ENCODE measurements at places on chromosomes 3 and 15. TPM values are rescaled to one million over a fixed set of nuclear protein-coding genes. Genes with fewer than 3 reads are reported as not detected.

- DNase-seq = no peak
Observed at GRCh38 chr15:90322538-90322937, 29.5 kb upstream of the ZNF774 start.

- no peak for DNase-seq
Observed at GRCh38 chr3:141021261-141021660, 29.9 kb upstream of the SPSB4 start.

GRCh38 chr3:61253756-61254155, 2.5 kb upstream of the FHIT start:
- DNase-seq = no peak

DNA sequence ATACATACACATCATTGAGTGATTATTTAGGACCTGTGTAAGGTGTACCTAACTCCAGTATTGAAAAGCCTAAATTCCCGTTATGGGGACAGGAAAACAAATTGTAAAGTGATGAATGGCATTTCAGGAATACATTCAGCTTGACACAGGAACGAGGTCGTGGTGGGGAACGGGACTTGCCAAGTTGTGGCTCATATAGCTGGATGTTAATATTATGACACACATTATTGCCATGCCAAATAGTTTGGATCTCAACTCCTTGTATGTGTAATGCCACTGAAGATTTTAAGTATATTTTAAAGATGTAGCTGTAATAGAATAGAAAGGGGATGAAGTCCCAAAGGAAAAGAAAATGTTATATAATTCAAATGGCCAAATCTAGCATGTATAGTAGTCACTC, 227.2 kb upstream of the GOLIM4 start:
- DNase-seq = no peak

- DNase-seq = no peak
Observed at GRCh38 chr15:65773386-65774111, 18.5 kb downstream of the DENND4A start.

GRCh38 chr3:124094496-124094895, 102.6 kb upstream of the ROPN1 start:
- DNase-seq = no peak

DNA sequence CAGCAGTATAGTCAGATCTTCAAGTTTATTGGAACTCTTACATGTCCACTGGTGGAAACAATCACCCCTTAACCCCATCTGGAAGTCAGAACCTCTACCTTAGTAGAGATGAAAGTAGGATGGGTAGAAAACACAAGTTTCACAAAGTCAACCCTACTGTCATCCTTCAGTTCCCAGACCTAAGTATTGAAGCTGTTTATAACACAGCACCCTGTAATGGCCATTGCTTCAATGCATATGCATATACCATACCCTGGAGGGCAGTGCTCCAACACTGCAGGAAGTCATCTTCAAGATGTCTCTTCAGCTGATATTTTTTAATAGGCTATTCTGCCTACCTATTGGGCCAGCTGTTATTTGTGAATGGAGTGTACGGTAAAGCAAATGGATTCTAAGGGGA, 241.3 kb downstream of the UBE2E2 start:
- DNase-seq = no peak

DNA sequence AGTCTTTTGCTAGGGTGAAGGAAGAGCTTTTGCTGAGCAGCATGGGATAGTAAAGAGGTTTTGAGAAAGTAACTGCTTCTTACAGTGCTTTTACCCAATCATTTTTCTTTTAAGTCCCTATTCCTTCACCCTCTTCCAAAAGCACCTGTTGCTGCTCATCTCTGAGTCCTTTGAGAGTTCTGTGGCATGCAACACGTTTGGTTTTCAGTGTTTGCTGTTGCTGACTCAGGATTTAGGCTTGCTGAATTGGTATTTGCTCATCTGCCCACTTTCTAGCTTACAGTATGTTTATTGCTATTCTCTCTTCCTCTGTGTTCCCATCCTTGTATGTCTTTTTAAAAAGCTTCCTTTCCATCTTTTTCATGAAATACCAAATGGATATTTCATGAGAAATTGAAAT, 55.9 kb upstream of the THRB start:
- no peak for DNase-seq

DNA sequence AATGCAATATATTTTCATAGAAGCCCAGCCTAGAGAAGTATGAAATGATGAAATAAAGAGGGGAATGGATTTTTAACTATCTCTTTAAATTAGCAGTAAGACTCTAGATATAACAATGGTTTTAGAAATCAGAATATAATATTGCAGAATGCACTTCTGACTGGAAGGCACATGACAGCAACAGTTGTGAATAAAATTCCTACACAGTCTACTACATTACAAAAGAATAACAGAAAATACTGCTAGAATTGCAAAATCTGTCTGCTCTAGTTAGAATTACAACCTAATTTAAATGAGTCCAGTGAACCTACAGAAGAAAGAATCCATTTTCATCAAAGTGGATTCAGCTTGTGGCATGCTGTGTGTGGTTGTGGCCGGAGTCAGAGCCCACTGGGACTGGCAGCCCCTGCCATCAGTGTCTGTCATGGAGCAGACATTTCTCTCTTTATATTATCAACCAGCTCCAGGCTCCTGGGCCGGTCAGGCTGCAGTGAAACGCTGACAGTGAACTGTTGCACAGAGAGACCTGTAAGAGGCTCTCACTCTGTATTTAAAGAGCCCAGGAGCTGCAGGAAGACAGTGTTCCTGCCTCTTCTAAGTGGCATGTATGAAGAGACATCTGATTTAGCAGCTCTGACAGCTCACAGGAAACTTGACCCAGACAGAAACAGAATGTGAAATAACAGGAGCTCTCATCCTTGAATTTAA, 1523.8 kb upstream of the CADM2 start:
- no peak for DNase-seq

GRCh38 chr3:170346481-170347392, 10.8 kb upstream of the SKIL start:
- no peak for DNase-seq

DNA sequence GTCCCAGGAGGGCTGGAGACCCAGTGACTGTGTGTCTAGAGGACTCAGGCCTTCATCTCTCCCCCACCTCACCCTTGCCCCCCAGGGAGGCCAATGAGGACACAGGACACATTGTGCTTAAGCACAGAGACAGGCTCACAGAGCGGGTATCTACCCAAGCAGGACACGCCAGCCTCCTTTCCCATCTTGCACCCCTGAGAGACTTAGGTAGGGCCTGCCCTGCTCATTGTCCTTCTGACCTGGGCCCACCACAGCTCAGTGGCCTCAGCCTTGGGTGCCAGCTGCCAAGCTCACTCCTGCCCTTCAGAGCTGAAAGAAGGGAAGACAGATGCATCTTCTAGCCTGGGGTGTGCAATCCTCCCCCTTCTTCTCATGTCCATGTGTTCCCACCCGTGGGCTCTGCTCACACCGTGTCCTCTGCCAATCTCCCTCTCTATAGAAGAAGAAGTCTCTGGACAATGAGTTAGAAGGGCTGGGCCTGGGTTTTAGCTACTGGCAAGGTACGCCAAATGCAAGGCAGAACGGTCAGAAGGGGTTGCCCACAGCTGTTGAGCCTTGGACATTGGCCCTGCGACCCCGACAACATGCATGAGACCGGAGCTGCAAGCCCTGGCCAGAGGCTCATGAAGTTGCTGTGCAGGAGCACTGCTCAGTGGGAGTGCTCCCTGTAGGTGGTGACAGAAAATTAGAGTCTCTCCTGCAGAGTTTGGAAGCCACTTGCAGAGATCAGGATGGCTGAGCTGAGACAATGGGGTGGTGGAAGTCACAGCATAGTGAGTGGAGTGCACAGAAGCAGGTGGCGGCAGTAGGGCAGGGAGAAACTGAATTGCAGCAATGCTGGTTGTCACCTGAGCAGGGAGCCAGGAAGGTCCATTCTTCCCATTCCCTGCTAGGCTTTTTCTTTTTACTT, 32.8 kb downstream of the ACSBG1 start:
- DNase-seq = no peak

GRCh38 chr3:16430717-16431630, 82.5 kb downstream of the RFTN1 start:
- no peak for DNase-seq

GRCh38 chr15:96052572-96053030, 277.9 kb upstream of the NR2F2 start:
- no peak for DNase-seq

DNA sequence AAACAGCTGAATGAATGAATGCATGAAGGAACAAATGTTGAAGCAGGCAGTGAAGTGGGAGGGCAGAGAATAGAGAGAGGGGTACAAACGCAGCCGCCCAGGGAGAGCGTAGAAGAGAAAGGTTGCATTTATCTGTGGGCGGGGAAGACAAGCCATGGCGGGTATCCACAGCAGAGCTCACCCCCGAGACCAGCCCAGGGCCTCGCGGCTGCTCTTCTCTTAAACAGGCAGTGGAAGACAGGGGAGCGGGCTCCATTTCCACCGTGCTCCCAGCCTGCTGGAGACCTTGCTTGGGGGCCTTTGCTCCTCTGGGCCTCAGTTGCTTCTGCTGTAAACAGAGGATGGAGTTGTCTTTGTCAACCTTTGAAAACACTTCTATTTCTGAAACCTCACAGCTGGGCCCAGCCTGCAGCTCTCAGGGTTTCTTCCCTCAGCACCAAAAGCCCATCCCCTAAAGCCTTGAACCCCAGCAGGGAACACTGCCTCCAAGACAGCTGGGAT, 259.5 kb downstream of the UACA start:
- no peak for DNase-seq

TMC3 gene
- under 0.01 TPM for total RNA-seq

MASP1 gene
- total RNA-seq = 22.8 TPM

XRN1 gene
- 61.1 TPM for total RNA-seq

HRH1 gene
- 2.0 TPM for total RNA-seq

PHC3 gene
- 35.1 TPM for total RNA-seq
